ENCODE measurements at places on chromosomes 2 and 18.

- no peak for DNase-seq
Observed at GRCh38 chr18:23302511-23302850, 150.6 kb upstream of the RIOK3 start.

DNA sequence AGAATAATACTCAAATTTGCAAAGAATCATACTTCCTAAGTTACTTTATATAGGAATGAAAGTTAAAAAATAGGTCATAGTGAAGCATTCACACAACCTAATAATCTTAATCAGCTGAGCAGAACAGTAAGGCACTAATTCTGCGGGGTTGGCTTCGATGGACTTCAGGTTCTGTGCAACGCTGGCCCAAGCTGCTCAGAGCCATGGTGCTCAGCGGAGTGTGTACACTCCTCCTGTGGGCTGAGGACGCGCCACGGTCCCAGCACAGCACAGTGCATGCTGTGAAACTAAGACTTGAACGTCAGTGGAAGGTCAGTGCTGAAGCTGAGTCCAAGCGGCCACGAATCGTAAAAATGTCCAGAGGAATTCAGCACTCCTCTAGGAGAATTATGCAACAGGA is 66.7 kb downstream of the MYT1L start:
- DNase-seq: no peak

DNA sequence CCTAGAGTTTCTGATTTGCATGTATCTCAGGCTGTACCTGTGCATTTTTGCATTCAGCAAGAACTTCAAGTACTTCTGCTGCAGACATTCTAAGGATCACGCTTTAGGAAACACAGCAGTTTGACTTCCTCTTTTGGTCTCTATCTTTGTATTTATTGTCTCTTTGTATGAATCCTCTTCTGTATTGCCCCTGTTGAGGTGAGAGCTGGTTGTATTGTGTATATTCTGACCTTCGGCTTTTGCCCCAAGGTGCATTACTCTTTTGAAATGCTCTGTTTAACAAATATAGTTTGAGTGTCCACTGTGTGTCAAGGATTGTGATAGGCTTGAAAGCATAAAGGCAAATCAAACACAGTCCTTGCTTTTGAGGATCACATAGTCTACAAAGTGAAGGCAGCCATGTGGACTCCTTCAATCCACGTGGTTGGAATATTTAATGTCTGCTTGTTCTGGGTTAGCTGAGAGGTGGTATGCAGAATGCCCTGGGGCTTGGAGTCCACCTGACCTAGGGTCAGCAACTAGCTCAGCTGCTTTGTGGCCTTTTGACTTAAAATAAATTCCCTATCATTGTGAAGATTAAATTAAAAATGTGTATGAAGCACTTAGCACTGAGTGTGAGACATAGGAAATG is 108.1 kb downstream of the LYPD6 start:
- DNase-seq: no peak

DNA sequence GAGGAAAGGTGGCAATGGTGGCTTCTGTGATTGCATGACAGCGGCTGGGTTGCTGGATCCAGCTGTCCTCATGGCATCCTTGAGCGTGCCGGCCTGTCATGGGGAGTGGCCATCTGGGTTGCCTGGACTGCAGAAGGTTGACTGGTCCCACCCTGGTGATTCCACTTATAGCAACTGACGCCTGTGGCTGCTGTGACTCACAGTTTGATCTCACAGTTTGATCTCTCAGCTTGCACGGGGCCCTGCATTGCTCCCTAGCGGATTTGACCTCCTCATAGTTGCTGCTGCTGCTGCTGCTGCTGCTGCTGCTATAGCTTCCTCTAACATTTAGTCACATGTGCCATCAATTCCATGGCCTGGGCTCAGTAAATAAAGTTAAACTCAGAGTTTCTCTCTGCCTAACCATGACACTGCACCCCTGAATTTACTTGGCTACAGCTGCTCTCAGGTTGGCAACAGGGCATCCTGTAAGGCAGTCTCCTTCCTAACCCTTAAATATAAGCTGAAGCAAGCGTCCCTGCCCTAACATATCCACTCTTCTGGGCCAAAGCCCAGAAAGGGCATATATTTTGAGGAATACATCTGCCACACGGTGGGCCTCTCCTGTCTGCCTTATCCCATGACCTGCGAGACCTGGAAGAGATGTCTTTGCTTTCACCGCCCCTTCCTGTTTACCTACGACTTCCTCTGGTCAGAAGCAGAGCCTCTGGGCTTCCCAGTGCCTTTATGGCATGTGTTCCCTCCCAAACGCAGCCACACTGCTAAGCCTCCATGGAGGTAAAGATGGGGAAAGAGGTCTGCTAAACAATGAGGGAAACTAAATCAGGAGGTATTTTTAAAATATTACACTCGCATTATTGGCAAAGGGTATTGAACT is 37.8 kb upstream of the CCDC150 start:
- no peak for DNase-seq

GRCh38 chr2:73970850-73971471 is 13.7 kb upstream of the TET3 start:
- peak; percentile 70 for DNase-seq

- DNase-seq: no peak
Observed at GRCh38 chr2:22890132-22890531, 494.8 kb upstream of the KLHL29 start.

DNA sequence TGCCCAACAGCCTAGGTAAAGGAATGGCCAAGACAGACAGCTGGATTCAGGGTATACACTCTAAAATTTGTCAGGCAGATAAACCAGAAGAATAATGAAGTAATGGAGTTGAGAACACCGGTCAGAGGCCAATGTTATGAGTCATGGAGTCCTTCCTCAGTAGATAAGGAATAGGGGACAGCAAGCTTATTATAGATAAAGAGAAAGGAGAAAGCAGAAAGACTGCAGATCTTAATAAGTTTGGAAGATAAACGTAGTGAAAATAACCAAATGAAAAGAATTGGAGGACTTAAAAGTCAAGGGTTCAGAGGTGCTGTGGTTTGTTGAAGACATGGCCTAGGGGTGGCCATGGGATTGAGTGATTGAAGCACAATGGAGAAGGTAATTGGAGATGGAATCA is 63.5 kb upstream of the NFE2L2 start:
- DNase-seq: no peak

Data from pons (tissue), 1 donor.